A549 treated with Hydrocortisone at 1 μM for 4 hours (cell line): ENCODE measurements at places on chromosomes 6 and 20. TPM values are rescaled to one million over a fixed set of nuclear protein-coding genes. Genes with fewer than 3 reads are reported as not detected.

Gene TMEM181
- total RNA-seq: 11.6 to 17.0 TPM (median 14.8 TPM) in 5 replicates

Gene SRXN1
- total RNA-seq: 173 to 220 TPM (median 194 TPM) in 5 replicates

Gene CALHM6
- total RNA-seq: not detected in 5 replicates

Gene THBS2
- total RNA-seq: 0.03 to 0.22 TPM (median 0.04 TPM) in 4 of 5 replicates, not detected in the other

Gene OR2J2
- not detected in 5 replicates for total RNA-seq

Gene PRDM13
- 0.71 to 1.1 TPM (median 0.83 TPM) in 5 replicates for total RNA-seq

Gene SRC
- 125 to 130 TPM (median 127 TPM) in 5 replicates for total RNA-seq

Gene EYS
- 0.02 to 0.25 TPM (median 0.08 TPM) in 3 of 5 replicates, not detected in the others for total RNA-seq

Gene ASCC3
- total RNA-seq: 15.7 to 19.1 TPM (median 16.2 TPM) in 5 replicates

Gene SOX18
- 1.3 to 2.7 TPM (median 2.3 TPM) in 5 replicates for total RNA-seq

Gene AFDN
- 14.7 to 22.6 TPM (median 19.2 TPM) in 5 replicates for total RNA-seq

Gene LY6G5C
- total RNA-seq: 0.75 to 2.1 TPM (median 1.5 TPM) in 5 replicates

Gene LY86
- total RNA-seq: not detected in 5 replicates

Gene APCDD1L
- total RNA-seq: 0.05 to 0.14 TPM (median 0.06 TPM) in 4 of 5 replicates, not detected in the other

Gene CCM2L
- total RNA-seq: 0.28 to 0.68 TPM (median 0.36 TPM) in 5 replicates

Gene MUC21
- total RNA-seq: 0.02 TPM in 1 of 5 replicates, not detected in the others

Gene HTR1B
- 0.13 to 0.25 TPM (median 0.18 TPM) in 5 replicates for total RNA-seq

Gene SLC25A27
- total RNA-seq: 0.32 to 0.61 TPM (median 0.40 TPM) in 5 replicates

Gene LIN28B
- total RNA-seq: 0.87 to 1.7 TPM (median 1.4 TPM) in 5 replicates

Gene HMGCLL1
- 0.08 to 0.24 TPM (median 0.20 TPM) in 5 replicates for total RNA-seq

Gene C20orf144
- total RNA-seq: 0.05 to 0.13 TPM (median 0.08 TPM) in 5 replicates
